Esophagus muscularis mucosa (tissue), 4 donors: ENCODE measurements at places on chromosomes 5 and 9. TPM values are rescaled to one million over a fixed set of nuclear protein-coding genes. Genes with fewer than 3 reads are reported as not detected.

OR1L1 gene
- total RNA-seq: not detected

FAM221B gene
- total RNA-seq: not detected

TCOF1 gene
- 29.8 TPM for total RNA-seq

TRAF1 gene
- total RNA-seq: 4.0 TPM

DNA sequence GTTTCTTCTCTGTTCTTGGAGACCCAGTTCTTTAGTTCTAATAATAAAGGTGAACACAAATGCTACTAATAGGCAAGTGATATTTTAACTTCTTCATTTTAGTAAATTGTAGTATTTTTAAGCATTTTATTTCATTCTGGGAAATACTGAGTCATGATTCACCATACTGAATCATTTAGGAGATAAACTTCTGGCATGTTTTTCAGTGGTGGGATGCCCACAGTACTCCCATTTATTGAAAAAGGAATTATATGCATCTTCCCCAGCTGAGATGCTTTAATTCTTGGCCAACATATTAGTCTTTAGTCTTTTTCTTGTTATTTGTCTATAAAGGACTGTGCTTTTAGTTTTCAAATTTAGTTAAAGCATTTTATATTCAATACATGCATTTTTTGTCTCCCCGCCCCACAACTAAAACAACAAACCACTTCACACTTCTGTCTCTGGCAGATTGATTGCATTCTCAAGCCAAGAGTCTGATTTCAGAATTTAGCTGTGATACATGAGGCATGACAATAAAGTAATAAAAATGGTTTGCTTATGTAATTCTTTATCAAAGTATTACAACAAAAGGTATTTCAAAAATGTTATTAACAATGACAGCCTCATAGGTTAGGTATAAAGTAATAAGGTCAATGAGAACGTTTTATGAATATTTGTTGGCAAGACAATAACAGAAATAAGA lies 125.2 kb upstream of the CDH18 start:
- no peak for DNase-seq

DNA sequence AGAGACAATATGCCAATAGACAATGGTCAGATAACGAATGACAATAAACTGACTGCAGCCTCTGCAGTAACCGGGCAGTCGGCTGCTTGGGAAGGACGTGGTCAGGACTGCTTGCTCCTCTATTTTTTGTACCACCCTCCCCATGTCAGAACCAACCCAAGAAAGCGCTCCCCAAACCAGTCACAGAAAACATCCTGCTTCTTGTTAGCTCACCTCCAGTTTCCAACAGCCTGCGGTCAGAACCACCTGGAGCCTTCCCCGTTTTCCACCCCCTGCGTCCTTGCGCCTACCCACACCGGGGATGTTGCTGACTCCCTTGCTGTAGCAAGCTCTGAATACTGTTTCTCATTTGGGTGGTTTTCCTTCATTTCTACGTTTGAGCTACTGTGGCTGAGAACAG lies 1.7 kb upstream of the MRNIP start:
- DNase-seq: no peak

GRCh38 chr5:151591144-151591819 lies at the start of gene FAT2:
Gene FAT2, minus strand, starts transcription at chr5:151591331. Its CDS starts 22,400 bp downstream, at chr5:151568931.
- DNase-seq: no peak

- DNase-seq: no peak
Measured at GRCh38 chr9:16612627-16613026, 257.8 kb downstream of the BNC2 start.

DNA sequence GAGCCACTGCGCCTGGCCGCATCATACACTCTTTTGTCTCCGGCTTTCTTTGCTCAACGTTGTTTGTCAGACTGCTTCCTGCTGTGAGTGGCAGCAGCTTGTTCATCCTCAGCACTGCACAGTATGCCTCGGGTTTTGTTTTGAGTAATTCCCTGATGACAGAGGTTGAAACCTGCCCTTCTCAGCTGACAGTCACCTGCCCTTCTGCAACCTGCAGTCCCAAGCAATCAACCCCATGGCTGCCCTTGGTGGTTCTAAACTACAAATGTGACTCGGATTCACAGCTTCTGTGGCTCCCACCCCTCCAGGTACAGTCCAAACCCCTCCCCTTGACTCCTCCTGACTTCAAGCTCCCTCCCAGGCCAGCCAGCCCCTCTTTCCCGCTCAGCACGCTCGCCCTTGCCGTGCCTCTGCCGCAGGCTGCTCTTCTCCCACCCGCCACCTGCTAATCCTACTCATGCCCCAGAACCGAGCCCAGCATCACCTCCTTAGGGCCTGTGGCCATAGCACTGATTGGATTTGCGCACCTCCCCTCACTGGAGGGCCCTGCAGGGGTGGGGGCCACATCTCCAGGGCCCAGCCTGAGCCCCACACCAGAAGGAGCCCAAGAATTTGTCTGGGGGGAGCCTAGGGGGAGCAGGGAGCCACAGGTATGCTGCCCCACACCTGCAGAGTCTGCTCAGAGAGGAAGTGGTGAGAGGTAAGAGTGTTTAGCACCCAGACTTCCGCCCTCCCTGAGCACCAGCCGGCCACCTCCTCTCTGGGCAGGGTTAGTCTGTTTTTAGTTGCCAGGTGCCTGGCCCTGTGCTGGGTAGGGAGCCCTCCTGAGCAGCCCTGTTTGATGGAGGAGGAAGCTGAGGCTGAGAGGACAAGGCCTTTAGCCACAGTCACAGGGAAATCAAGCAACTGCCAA lies 10.1 kb downstream of the EEIG1 start:
- DNase-seq: no peak

- DNase-seq: no peak
Measured at GRCh38 chr5:173324115-173325001, 3.9 kb downstream of the STC2 start.

DNA sequence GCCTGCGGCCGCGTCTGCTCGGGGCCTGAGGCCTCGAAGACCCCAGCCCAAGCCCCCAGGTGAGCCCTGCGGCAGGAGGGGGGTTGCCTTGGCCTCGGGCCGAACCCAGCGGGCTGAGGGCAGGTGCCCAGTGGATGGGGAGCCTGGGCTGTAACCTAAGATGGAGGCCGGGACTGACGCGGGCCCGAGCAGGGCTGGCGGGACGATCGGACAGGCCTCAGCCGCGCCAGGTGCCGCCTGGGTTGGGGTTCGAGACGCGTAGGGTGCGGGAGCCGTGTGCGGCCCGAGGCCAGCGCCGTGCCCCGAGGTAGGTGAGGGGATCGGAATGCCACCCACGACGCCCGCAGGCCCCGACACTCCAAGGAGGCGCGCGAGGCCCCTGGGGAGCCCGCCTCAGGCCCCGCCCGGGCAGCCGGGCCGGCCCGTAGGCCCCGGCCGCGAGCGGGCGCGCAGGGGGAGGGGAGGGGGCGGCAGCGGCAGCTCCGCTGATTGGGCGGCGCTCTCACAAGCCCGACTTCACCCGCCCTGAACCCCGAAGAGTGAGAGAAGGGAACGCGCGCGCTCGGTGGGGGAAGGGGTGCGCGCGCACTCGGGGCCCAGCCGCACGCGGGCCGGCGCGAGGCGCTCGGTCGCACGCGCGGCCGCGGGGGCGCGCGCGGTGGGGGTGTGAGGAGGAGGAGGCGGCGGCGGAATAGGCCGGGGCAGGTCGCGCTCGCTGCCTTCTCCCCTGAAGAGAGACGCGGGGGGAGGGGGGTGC lies at the start of gene NSD1:
TSS of gene NSD1 (plus strand) at position 678 of the 757 bp plus-strand sequence. CDS start 1,331 bp downstream, outside the sequence.
- no peak for DNase-seq

DNA sequence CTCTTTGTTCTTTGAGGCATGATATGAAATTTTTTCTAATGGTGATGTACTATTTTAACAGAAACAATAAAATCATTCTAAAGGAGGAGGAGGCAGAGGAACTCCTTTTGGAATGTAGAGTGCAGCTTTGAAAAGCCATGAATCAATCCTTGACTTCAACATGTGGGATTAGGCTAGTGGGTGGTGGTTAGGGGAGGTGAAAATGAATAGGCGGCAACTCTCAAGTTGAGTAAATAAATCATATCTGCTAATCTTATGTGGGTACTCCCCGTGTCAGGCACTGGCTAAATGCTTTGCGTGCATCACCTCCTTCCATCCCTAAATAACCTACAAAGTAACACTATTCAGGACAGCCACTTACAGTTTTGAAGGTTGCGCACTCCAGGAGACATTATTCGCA lies 35.1 kb downstream of the FAM81B start:
- no peak for DNase-seq

DNA sequence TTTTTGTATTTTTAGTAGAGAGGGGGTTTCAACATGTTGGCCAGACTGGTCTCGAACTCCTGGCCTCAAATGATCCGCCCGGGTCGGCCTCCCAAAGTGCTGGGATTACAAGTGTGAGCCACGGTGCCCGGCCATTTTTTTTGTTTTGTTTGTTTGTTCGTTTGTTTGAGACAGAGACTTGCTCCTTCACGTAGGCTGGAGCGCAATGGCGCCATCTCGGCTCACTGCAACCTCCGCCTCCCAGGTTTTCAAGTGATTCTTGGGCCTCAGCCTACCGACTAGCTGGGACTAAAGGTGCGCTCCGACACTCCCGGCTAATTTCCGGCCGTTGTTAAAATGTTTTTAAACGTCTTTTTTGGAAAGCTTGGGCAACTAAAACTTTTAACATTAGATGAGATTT lies 54.0 kb downstream of the SHOC1 start:
- DNase-seq: no peak

DNA sequence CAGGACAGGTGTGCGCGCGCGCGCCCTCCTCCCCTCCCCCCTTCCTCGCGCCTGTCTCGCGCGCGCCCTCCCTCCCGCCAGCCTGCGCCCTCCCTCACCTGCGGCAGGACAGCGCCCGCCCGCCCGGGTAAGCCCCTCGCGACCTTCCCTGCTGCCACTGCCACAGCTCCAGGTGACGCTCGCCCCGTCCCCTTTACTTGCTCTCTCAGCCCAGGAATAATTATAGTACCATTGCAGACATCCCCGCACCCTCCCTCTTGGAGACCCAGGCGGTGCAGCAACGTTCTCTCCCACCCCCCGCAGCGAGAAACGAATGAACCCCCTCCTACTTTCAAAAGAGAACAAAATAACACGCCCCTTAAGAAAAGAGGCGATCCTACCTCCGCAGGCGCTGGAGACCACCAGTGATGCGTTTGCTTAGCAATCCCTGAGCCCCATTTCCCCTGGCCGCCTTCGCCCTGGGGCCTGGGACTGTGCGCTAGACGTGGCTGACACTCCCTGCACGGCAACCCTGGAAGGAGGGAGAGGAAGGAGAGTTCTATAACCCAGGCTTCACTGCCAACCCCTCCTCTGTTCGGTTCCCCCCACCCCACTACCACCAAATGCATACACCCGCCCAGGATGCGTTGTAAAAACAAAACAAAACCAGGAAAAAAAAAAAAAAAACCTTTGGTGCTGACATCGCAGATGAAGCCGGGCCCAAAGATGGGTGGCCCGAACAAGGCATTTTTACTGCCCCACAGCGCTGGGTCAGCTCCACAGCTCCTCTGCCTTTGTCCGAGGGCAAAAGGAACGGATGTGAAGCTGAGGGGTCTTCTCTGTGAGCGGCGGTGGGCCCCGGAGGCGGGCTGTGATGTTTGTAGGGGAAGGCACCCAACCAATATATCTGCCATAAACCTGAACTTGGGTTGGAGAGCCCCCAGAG lies 5.6 kb upstream of the PURA start:
- no peak for DNase-seq

- DNase-seq: no peak
Measured at GRCh38 chr5:50967563-50968355, 301.3 kb downstream of the PARP8 start.

- peak; percentile 86 for DNase-seq
Measured at GRCh38 chr5:135217669-135218485, 181.2 kb downstream of the MACROH2A1 start.

GRCh38 chr5:152638996-152639552 lies 234.0 kb upstream of the NMUR2 start:
- no peak for DNase-seq

DNA sequence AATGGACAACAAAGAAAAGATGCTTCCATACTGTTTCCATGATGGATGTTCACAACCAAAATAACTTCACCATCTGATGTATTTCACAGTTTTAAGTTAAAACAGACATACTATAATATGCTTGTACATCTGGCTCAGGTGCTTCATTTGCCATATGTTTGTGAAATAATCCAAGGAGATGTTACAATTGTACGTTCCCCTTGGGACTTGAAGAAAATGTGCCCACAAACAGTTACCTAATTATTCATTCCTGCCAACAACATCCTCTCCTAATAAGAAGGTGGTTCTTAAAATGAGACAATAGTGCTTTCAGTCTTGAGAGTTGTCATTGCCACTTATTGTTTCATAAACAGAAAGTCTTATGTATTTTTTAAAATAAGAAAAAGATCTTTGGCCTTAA lies 33.1 kb upstream of the SMARCA2 start:
- DNase-seq: no peak

GRCh38 chr5:108681079-108681921 lies 66.4 kb upstream of the FER start:
- no peak for DNase-seq

DNA sequence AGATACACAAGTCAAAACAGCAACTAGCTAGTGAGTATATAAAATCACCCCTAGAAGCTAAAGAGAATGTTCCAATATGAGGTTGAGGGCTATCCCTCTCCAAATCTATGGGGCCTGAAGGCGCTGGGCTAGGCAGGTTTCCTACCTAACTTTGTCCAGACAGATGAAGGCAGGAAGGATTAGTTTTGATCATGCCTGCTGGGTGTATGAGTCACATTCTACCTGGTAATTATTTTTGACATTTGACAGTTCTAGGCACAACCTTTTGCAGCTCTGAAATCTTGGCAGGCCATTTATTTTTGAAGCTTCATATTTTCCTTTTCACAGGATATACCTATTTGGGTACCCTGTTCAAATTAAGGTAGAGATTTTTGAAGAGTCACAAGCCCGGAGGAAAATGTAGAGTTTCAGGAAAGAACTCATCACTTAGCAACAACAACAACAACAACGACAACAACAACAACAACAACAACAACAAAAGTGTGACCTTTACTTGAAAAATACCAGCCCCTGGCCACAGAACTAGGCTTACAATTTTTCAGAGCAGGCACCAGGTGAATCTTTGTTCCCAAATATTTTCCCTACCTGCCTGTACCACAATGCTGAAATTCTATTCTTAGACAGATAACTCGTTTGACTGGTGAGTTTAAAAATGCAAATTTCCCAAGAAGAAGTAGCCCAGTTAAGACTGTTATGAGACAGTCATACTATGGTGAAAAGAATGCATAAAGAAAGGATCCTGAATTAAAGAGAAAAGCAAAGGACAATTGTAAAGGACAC lies 175.5 kb upstream of the TUT7 start:
- DNase-seq: no peak

GRCh38 chr5:119743927-119744326 lies 114.6 kb downstream of the FAM170A start:
- DNase-seq: no peak

DNA sequence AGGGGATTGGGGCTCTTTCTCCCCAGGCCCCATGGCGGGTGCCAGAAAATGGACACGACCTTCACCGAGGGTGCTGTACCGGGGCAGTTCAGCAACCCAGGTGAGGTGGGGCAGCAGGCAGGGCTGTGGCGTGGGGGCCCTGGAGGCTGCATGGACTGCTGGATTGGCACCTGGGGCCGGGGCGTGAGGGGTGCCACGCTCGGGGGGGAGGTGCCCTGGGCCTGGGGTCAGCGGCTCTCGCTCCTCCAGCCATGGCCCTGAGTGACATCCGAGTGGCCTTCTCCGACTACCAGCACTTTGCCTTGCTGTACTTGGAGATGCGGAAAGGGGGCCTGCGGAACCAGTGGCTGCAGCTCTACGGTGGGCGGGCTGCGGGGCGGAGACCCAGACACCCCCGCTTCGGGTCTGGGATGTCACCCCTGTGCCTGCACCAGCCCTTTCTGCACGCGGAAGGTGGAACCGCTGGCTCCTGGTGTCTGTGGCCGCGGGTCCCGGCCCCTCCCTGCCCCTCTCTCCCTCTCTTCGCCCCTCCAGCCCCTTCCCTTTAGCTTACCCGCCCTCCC lies 1.8 kb downstream of the LCNL1 start:
- no peak for DNase-seq
